ENCODE measurements at places on chromosomes 3 and 15.

DNA sequence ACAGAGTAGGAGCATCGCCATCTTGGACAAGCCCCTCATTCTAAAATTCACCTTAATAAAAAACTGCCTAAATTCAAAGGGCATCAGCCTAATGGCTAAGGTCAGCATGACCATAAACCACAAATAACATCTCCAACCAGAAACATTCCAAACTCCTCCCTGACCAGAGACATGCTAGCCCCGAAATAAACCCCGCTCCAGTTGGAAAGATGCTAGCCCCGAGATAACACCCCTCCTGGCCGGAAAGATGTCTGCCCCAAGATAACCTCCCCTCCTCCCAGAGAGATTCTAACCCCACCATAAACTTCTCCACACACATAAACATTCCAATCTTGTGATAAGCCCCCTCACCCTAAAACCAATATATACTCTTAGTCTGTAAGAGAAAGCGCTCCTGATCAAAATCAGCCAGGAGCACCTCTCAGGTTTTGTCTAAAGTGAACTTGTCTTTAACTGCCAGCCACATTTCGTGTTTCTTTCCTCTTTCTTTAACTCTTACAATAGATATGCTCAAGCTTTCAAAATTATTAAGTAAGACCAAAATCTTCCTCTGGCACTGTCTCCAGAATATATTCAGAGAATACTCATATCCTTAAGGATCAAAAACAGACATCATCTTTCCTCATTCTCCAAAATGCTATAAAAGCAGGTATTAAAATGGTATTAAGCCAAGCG is 104.1 kb downstream of the GSK3B start:
- no peak for DNase-seq

- no peak for DNase-seq
Measured at GRCh38 chr15:71532994-71533393, 277.4 kb upstream of the NR2E3 start.

DNA sequence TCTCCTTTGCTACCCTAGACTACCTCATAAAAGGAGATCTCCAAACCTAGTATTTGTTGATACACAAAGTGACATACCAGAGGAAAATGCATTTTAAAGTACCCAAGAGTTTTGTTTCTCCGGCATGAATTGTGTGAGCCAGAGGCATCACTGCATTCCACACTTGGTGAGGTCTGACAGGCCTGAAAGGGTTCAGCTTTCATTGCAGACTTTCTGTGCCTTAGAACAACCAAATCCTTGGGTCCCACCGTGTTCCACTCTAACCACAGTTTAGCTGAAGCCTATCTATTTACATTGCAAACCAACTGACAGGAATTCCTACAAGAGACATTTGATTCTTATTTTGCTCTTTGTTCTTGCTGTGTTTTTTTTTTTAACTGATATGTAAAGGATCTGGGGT is 21.0 kb upstream of the EID1 start:
- no peak for DNase-seq

DNA sequence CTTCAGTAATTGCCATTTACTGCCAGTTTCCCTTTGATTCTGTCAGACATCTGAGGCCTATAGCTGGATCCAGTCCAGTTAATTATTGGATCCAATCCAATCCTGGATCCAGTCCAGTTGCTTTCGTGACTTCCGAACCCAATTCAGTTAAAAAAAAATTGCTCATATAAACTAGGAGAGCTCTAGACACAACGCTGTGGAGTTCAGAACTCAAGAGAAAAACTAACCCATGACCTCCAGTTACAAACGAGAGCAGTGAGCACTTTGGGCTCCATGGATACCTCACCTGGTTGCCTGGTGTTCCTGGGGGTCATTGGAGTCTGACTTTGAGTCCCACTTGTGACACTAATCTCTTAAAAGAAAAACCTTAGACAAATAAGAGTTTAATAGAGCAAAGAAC is 269.8 kb downstream of the THSD4 start:
- no peak for DNase-seq

GRCh38 chr15:55873024-55873720 is 120.2 kb downstream of the NEDD4 start:
- no peak for DNase-seq

GRCh38 chr3:14131134-14131533 is 6.3 kb downstream of the TMEM43 start:
- DNase-seq: peak; percentile 33

DNA sequence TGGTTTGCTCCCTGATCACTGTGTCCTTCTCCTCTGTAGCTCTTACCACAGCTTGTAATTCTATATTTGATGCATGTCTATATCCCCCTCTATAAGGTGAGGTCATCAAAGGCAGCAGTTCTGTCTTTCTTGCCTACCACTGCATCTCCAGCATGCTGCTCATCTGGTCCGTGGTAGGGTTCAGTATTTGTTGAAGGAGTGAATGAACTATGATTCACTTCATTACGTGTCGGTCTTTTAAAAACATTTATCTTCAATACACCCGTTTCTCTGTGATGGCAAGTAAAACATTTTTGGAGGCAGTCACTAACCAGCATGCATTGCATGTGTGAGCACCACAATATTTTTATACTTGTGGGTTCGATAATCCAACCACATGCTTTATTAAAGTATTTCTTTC is 27.6 kb downstream of the CHST14 start:
- DNase-seq: no peak

DNA sequence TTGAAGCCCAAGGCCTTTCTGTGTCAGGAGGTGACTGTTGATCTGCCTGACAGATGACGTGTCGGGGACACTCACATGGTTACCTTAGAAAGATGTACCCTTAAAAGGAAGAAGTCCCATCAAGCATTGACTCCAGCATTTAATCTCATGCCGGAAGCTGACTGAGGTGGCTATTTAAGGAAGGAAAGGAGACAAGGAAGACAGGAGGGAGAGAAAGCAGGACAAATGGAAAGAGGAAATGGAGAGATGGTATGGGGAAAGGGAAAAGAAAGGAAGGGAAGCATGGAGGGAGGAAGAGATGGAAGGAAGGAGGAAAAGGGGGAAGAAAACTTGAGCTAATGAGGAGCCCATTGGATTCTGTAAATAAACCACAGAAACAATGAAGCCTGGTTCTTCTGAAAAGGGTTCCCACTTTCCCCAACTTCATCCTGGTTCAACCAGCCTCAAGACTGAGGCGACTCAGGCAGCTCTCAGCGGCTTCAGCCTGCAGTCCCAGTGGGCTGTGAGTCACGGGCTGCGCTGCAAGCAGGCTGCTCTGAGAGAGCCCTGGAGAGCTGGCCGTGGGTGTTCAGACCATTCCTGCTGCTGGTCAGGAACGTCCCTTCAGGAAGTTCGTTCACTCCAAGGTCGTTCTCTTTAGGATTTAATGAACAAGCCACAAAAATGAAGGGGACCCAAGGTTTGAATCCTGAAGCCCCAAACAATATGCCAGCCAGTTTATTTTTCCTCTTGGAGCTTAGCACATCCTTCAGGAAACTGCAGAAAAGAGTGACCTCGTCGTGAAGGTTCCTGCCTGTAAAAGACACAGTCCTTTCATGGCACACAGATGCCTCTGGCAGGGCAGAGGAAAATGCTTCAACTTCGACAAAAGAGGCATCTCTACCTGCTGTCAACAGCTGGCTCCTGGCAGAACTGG is 69.6 kb upstream of the THBS1 start:
- DNase-seq: no peak

GRCh38 chr3:179819379-179819778 is 166.5 kb downstream of the USP13 start:
- DNase-seq: no peak

DNA sequence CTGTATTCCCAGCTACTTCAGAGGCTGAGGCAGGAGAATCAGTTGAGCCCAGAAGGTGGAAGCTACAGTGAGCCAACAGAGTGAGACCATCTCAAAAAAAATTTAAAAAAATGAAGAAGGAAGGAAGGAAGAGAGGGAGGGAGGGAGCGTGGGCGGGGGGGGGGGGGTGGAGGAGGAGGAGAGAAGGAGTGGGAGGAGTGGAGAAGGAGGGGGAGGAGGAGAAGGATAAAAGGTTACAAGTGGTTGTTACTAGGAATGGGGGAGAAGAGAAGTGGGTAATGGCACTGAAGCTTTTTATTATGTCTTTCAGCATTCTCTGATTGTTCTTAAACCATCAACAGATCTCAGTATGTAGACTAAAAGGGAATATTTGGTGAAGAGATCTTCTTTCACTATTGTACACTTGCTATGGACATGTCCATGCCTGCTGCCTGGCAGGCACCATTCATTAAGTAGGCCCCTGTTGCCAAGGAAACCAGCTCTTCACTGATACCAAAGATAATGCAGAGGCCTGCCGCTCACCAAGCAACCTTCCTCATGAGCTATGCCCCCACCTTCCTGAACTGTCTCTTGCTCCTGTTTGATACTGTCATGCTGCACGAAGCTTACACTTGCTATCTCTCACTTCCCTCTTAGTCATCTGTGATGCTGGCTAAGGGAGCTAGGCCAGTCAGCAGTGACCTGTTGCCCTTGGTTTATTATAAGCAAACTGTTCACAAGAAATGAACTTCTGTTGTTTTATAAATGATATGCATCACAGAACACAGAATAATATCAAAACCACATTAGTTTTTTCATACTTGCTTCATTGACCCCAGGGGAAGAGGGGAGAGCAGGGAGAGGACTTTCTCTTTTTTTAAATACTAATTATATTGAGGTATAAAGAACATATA is 23.1 kb downstream of the EPM2AIP1 start:
- peak; percentile 59 for DNase-seq

- DNase-seq: no peak
Measured at GRCh38 chr3:189830401-189830800, 199.2 kb downstream of the TP63 start.

DNA sequence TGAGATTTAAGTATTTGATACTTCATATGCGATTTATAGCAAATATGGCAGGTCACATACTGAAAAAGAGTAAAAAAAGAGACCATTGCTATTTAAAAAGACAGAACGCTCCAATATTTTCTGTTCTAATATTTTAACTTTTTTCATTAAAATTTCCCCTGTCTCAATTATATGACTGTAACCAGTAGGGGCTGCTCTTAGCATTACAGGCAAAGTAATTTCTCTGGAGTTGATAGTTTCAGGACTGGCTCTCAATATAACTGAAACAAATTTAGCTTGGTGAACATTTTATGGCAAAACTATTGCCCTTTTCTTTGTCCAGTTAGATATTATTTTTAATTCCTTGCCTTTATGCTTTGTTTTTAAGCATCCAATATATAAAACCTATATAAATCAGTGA is 286.3 kb upstream of the ROBO2 start:
- DNase-seq: no peak

DNA sequence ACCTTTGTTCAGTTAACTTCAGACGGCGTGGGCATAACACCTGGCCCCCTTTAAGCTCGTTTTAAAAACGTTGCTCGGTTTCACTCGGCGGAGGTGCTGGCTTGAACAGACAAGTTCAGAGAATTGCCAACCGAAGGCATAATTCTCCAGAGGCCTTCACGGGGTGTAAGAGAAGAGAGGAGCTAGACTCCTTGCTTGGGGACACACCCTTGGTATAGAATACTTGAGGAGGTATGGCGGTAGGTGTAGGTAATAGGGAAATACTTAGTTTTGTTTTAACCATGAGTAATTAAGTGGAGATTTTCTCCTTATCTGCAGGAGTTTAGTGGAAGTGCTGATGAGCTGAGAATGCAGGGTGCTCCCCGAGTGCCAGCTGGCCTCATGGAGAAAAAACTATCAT is 921 bp downstream of the FBXL2 start:
- DNase-seq: no peak

GRCh38 chr3:194497799-194498575 is 11.2 kb upstream of the ATP13A3 start:
- no peak for DNase-seq

- DNase-seq: no peak
Measured at GRCh38 chr3:32968920-32969389, 17.5 kb downstream of the CCR4 start.

- DNase-seq: no peak
Measured at GRCh38 chr3:116260491-116260890, 184.8 kb downstream of the LSAMP start.

DNA sequence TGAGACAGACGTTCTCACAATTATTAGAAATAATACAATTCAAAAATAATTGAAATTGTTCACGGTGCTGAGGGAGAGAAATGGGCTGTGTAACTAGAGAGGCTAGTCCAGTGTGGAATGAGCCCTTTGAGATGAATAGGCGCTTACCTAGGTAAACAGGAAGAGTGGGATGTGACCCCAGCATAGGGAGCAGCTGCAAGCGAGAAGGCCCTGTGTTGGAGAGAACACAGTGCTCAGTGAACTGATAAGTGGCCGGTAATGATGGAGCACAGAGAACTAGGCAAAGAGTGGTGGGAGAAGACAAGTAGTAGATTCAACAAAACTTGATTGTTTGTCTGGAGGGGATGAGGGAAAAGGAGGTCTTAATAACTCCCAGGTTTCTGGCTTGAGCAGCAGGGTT is 103.9 kb downstream of the HCN4 start:
- DNase-seq: no peak

DNA sequence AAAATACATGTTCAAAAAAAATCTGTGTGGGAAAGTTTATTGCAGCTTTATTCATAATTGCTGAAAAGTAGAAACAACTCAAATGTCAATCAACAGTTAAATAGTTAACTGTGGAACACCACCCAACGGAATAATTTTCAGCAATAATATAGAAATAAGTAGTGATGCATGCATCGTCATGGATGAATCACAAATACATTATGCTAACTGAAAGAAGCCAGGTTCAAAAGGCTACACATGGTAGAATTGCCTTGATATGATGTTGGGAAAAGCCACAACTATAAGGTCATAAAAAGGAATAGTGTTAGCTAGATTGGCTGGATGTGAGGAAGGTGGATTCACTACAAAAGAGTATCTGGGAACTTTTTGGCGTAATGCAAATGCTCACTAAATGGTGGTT is 82.0 kb downstream of the GMNC start:
- no peak for DNase-seq

- no peak for DNase-seq
Measured at GRCh38 chr3:21954709-21955108, 203.7 kb upstream of the ZNF385D start.

DNA sequence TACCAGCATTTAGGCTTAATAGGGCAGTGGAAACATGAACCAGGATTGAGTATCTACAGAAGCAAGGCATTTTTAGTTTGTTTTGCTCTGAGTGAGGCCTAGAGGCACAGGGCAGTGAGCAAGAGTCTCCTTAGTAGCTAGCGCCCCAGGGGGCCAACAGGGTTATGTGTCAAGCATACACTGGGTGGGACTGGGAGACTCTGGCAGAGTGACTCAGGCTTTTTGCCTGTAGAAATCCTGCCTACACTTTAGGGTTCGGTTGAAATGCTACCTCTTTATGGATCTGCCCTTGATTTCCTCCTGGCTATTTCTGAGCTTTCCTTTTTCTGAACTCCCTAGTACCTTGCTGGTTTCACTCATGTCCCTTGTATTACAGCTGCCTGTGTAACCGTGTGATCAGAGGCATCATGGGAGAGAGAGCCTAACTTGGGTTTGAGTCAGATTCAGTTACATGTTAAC is 72.2 kb downstream of the TOP2B start:
- no peak for DNase-seq

DNA sequence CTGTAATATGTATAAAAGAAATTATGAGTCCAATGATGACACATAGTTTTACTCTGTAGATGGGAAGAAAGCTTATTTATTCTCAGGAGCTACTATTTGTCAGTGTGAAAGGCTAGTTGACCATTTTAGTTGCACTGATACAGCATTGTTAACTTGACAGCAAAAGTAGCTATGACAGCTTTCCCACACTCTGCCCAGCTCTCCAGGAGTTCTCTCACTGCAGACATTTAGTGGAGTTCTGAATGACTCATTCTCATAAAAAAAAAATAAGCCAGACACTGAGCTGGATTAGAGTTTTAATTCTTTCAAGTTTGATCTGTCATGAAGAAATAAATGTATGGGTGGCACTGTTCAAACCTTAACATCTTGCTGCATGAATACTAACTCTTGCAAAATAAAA is 77.2 kb upstream of the CFAP20DC start:
- no peak for DNase-seq

- DNase-seq: no peak
Measured at GRCh38 chr3:48423241-48423882, 6.5 kb downstream of the PLXNB1 start.
